Stimulated activated naive CD4-positive, alpha-beta T cell treated with Interleukin-2 at 50 U/mL for 16 hours (primary cell): ENCODE measurements at places on chromosomes 7 and 10.

GRCh38 chr7:9960460-9960859, 1013.2 kb upstream of the PHF14 start:
- no peak for DNase-seq

- peak; percentile 21 for DNase-seq
These were observed 166.8 kb upstream of the ASAH2 start for GRCh38 chr10:50417886-50418830.

- DNase-seq, result no peak
These were observed 225.3 kb downstream of the PTEN start for GRCh38 chr10:88088441-88089340.

- no peak for DNase-seq
These were observed 560.9 kb downstream of the DNAJB6 start for GRCh38 chr7:157897681-157898080.

- no peak for DNase-seq
These were observed 116.4 kb upstream of the SEM1 start for GRCh38 chr7:96826089-96826488.

DNA sequence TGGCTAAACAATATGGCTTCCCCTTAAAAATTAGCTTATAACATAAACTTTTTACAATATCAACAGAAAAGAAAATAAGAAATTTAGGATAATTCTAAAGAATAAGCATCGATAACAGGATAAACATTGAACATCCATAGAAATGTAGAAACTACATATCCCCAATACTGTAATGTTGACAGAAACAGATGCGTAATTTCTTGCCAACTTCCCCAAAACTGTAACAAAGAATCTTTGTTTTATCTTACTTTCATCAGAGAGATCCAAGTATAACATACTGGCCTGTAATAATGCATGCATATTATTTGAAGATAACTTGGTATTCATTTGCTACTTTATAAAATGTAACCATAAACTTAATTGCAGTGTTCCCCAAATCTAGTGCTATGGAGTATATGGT, 339.9 kb downstream of the ARL4A start:
- no peak for DNase-seq

- no peak for DNase-seq
These were observed 459.9 kb downstream of the GALNT17 start for GRCh38 chr7:71591876-71592275.

DNA sequence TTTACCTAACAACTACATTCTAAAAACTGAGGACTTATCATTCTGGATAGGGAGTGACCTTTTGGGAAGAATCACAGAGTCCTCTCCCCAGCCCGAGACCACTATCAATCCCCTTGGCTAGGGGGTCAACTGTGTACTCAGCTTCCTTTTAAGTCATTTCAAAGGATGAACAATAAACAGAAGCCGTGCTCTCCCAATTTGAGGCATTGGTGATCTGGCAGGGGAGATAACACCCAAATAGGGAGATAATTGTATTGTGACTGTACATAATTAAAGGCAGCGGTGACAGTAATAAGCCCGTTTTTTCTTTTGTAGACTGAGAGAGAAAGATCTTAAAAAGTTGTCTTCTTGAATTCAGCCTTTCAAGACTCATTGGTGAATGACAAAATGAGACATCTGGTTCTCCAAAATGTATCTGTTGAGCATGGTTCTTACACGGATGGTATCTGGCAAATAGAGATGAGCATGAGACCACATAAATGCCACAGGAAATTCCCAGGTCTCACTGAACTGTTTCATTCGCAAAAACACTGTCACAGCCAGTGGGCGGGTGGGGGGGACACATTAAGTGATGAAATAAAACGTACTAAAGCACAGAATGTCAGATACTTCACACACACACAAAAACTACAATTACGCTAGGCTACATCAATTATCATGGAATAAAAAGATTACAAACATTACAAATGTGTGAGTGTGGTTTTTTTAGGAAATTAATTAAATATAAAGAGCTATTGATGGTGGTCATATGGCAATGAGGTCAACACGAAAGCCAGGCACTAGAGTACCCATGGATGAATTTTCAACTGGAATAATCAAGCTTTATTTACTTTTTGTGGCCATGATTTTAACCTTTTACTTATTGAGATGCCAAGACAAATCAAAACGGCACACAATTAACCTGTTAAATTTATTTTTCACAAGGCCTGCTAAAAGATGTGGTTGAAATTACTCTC, 108.4 kb downstream of the HIPK2 start:
- DNase-seq, result peak; percentile 64

DNA sequence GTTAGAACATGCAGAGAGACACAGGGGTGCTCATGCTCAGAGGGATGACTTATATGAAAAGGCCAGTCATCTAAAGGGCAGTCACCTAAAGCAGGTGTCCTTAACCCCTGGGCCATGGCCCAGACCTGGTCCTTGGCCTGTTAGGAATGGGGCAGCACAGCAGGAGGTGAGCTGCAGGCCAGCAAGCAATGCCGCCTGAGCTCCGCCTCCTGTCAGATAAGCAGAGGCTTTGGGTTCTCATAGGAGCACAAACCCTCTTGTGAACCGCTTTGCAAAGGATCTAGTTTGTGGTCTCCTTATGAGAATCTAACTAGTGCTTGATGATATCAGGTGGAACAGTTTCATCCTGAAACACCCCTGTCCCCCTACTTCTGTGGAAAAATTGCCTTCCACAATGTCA, 14.5 kb downstream of the ANKRD7 start:
- DNase-seq, result no peak

- no peak for DNase-seq
These were observed 93.6 kb upstream of the SDK1 start for GRCh38 chr7:3207387-3207902.

DNA sequence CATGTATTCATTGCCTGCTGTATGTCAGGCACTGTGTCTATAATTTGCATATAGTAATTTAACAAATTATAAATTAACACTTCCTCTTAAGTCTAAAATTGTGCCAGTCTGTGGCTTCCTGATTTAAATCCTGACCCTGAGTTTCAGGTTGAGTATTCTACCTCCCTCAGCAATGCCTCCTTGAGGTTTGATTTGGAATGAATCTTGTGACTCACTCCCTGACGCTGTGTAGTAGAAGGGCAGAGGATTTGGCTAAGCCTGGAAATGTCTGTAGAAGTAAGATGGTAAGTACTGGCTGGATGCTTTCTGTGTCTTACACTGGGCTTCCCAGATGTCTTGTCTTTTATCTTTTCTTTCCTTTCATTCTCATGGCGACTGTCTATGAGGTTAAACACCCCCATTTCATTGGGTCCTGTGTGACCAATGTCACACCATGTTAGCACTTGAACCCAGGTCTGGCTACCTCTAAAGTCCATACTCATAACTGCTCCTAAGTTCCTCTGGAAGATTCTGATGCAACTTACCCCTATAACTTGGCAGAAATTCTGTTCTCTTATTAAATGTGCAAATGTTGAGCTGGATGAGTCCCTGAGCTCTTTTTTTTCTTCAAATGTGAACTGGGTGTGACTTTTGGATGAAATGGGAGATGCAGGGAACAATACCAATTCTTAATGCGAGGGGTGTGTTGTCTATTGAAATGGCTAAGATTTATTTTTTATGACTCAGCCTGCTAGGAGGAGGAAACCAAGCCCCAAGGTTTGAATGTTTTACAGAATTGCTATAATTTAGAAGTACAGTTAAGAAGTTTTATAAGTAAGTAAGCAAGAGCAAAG, 48.5 kb downstream of the PLCE1 start:
- DNase-seq, result no peak

- DNase-seq, result no peak
These were observed 24.9 kb upstream of the STK17A start for GRCh38 chr7:43557831-43558495.

DNA sequence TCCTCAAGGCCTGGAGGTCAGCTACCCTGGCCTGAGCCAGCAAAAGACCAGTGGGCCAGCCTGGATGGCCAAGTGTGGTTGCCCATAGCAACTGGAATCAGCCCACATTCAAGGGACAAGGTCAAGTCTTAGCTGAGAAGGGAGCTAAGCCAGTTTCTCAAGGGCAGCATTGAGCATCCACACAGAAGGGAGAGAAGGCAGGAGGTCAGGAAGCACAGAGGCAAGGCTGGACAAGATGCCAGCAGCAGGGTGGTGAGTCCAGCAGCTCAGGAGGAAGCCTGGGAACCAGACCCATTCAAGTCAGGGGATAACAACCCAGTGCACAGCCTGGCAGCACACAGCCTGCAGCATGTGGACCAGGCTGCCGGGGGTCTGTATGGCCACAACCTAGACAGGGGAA, 54.0 kb upstream of the ZMIZ1 start:
- no peak for DNase-seq

DNA sequence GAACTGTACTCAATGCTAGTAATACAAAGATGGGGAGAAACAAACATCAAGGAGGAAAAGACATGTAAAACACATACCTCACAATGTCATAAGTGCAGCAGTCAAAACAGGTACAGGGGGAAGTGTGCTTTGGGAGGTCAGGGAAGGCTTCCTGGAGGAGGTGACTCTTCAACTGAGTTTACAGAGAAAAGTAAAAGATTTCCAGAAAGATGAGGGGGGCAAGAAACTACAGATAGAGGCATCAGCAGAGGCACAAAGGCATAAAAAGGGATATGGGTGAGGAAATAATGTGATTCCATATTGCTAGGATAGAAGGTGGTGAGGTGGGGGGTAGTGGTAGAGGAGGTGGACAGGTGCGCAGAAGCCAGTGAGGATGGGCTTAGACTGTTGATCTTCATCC, 95.0 kb downstream of the LSM5 start:
- no peak for DNase-seq

GRCh38 chr7:91692800-91693199, 187.7 kb downstream of the MTERF1 start:
- no peak for DNase-seq

DNA sequence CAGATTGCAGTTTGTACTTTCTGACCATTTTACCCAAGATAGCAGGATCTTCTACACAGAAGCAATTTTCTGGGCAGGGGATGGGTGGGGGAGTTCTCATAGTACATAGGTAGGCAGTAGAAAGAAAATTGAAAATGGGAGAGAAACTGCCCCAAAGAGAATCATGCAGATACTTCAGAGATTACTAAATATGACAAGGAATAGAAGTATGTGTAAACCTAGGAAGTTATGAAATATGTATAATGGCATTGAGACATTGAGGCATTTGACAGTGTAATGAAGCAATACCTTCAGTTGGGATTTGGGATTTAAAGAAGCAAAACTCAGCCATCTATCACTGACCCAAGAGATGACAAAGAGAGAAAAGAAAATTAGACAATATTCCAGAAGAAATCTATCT, 233.0 kb downstream of the PTN start:
- no peak for DNase-seq
